ENCODE measurements at places on chromosomes 4 and X. TPM values are rescaled to one million over a fixed set of nuclear protein-coding genes. Genes with fewer than 3 reads are reported as not detected.

- H3K27ac ChIP-seq: no peak overlapping the region
- peaks cover 2% of the 10 kb centered on the region for H3K27me3 ChIP-seq
- no peaks in the 10 kb centered on the region for H3K36me3 ChIP-seq
- no peak for DNase-seq
These were observed 68.2 kb downstream of the DMP1 start for GRCh38 chr4:87718217-87718835.

DNA sequence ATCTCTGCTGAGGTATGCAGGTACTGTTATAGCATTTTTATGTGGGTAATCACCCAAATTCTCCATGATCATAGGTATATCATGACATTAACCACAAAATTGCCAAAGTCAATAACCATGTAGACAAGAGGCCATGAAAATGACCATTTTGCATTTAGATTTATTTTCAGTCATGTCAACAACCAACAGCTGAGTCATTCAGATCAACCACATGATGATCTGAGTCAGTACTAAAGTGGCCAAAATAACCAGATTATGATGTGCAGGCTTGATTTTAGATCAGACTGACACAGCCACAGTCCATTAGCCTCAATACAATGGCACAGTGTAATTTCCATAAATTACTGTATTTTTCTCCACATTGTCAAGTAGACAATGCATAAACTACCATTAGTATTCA, 240.5 kb downstream of the GRIA3 start:
- no peaks in the 10 kb centered on the region for H3K27me3 ChIP-seq
- peaks cover 3% of the 10 kb centered on the region for H3K4me1 ChIP-seq
- no peaks in the 10 kb centered on the region for H3K36me3 ChIP-seq
- no peak overlapping the region for H3K4me3 ChIP-seq
- DNase-seq: no peak
- no peak overlapping the region for H3K27ac ChIP-seq

- no peaks in the 10 kb centered on the region for H3K27me3 ChIP-seq
- H3K27ac ChIP-seq: no peak overlapping the region
- H3K36me3 ChIP-seq: no peaks in the 10 kb centered on the region
- H3K4me3 ChIP-seq: no peak overlapping the region
- DNase-seq: no peak
These were observed 96.1 kb downstream of the PHKA2 start for GRCh38 chrX:18887825-18888212.

DNA sequence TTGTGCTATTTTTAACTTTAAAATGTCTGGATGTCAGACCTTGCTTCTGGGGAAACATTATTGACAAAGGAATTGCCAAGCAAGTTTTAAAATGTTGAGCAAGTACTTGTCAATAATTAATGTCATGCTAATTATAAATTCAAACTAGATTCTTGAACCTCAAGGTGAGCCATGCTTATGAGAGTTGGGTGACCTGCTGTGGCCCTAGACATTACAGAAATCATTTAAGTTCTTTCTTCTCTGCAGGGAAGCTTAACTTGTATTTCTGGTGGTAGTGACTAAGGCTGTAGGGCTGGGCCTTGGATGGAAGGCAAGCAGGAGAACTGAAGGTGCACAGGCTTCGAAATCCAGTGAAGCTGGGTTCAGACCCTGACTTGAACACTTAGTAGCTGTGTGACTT, 14.8 kb upstream of the UCHL1 start:
- no peak for DNase-seq
- H3K4me1 ChIP-seq: no peaks in the 10 kb centered on the region
- H3K4me3 ChIP-seq: no peak overlapping the region

DNA sequence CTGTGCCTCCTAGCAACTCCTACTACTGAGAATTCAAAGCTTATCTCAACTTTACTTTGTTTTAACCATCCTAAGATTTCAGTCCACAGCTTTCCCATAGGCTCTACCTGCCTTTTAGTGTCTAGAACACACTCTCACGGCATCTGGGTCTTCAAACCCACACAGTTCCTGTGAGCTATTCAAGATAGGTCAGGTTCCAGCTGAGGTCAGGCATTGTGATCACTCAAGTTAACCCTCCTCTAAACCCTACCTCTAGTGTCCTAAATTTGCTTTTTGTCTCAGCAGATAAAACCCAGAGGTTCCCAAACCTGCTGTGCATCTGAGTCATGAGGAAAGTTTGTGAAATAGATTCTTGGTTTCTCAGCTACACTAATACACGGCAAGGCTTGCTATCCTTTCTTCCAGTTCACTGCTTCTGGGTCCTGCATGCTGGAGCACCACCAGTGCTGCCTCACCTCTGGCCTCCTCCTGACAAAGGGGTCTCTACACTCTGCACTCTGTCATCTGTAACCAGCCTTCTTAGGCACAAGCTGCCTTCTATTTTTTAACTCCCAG, 324.6 kb upstream of the MAGEB2 start:
- no peak overlapping the region for H3K4me3 ChIP-seq
- no peaks in the 10 kb centered on the region for H3K27me3 ChIP-seq
- H3K27ac ChIP-seq: no peak overlapping the region
- no peaks in the 10 kb centered on the region for H3K36me3 ChIP-seq
- no peak for DNase-seq
- H3K4me1 ChIP-seq: no peaks in the 10 kb centered on the region

- H3K4me1 ChIP-seq: no peaks in the 10 kb centered on the region
- H3K36me3 ChIP-seq: no peaks in the 10 kb centered on the region
- H3K4me3 ChIP-seq: no peak overlapping the region
These were observed 1157.3 kb upstream of the AGA start for GRCh38 chr4:178599521-178599920.

The ART3 gene
- total RNA-seq: not detected

GRCh38 chr4:24104158-24104565, 214.3 kb upstream of the PPARGC1A start:
- H3K27ac ChIP-seq: no peak overlapping the region
- H3K4me1 ChIP-seq: no peaks in the 10 kb centered on the region
- no peaks in the 10 kb centered on the region for H3K27me3 ChIP-seq
- H3K36me3 ChIP-seq: no peaks in the 10 kb centered on the region
- no peak overlapping the region for H3K4me3 ChIP-seq
- no peak for DNase-seq

DNA sequence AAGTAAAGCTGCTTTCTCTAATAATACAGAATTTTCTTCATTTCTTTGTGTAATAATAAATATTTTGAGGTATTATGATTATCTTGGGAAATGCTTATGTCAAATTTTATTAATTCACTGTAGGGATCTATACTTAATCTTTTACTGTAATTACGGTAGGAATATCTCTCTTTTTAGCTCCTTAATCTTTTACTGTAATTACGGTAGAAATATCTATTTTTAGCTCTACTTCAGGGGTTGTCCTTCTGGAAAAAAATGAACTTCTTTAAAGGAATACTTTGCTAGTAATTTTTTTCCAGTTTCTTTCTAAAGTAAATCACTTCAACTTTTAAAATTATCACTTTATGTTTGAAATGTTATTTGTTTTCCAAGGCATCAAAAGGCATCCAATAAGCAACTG, 2229.4 kb upstream of the AGA start:
- no peaks in the 10 kb centered on the region for H3K27me3 ChIP-seq
- no peak overlapping the region for H3K27ac ChIP-seq
- H3K4me1 ChIP-seq: no peaks in the 10 kb centered on the region
- no peak overlapping the region for H3K4me3 ChIP-seq

DNA sequence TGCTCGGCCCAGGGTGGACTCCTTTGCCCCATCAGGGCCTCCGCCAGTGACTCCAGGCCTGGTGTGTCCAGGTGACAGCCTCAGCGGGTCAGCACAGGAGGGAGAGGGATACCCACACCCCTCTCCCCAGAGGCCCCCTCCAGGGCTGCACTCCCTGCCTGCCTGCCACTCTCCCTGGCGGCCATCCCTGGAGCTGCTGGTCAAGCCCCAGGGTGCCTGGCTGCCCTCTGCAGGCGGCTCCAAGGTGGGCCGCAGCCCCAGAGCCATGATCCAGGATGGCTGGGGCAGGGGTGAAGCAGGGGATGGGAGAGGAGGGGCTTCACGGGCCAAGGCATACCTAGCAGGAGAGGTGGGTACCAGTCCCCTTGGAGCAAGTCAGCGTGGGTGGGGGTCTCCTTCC, 3.8 kb downstream of the FGFRL1 start:
- no peaks in the 10 kb centered on the region for H3K27me3 ChIP-seq
- no peak overlapping the region for H3K27ac ChIP-seq
- H3K4me3 ChIP-seq: no peak overlapping the region
- peaks cover 7% of the 10 kb centered on the region for H3K4me1 ChIP-seq
- H3K36me3 ChIP-seq: no peaks in the 10 kb centered on the region

DNA sequence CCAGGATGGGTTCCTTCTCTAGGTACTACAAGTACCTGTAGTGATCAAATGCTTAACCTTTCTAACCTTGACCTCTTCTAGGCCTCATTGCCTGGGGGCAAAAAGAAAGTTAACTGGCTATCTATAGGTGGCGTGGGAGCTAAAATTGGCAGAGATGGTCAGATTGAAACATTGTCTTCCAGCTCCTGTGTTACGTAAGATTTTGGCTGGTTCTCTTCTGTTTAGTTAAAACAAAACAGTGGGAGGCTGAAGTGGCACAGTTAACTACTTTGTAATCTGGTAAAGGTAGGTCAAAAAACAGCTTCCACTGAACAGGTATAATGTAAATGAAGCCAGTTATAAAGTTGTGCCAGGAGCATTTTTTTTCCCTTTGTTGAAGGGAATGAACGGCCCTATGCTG, 115.2 kb downstream of the MBNL3 start:
- H3K4me3 ChIP-seq: no peak overlapping the region
- no peaks in the 10 kb centered on the region for H3K27me3 ChIP-seq
- no peaks in the 10 kb centered on the region for H3K4me1 ChIP-seq
- peaks cover 1% of the 10 kb centered on the region for H3K36me3 ChIP-seq
- no peak overlapping the region for H3K27ac ChIP-seq

DNA sequence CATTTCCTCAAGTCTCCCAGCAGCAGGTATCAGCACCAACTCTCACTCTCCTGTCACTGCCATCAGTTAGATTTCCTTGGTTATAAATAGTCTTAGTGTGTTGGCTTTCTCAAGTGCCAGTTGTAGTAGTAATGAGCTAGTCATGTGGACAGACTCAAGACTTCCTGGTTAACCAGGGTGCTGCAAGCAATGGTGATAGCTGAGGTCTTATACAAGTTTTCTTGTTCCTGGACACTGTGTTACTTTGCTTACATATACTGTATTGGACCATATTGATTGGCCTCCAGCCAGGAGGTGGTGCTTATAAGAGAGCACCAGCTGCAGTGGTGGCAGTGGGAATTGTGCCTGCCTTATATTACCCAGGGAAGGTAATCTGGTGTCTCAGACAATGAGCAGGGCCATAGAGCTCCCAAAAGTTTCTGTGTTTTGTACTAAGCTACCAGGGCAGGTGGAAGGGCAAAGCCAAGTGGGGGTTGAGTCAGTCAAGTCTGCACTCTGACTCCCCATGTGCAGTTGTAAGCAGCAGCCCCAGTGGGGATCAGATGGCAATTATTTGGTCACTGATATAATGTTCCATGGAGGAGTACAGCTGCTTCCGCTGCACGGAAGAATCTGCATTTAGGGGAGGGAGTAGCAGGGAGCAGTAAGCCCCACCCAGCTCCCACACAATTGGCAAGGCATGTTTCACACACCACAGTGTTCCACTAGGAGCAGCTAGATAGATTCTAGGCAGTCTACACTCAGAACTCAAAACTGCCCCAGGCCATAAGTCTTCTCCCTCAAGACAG, 24.1 kb upstream of the ZDHHC15 start:
- H3K4me1 ChIP-seq: no peaks in the 10 kb centered on the region
- H3K36me3 ChIP-seq: no peaks in the 10 kb centered on the region
- H3K27ac ChIP-seq: no peak overlapping the region
- H3K27me3 ChIP-seq: no peaks in the 10 kb centered on the region
- DNase-seq: no peak
- H3K4me3 ChIP-seq: no peak overlapping the region

GRCh38 chr4:78292856-78293255, 235.7 kb downstream of the FRAS1 start:
- no peak for DNase-seq
- H3K27me3 ChIP-seq: peaks cover 23% of the 10 kb centered on the region
- no peaks in the 10 kb centered on the region for H3K36me3 ChIP-seq
- peaks cover 10% of the 10 kb centered on the region for H3K4me1 ChIP-seq

The SHROOM4 gene
- total RNA-seq: not detected

DNA sequence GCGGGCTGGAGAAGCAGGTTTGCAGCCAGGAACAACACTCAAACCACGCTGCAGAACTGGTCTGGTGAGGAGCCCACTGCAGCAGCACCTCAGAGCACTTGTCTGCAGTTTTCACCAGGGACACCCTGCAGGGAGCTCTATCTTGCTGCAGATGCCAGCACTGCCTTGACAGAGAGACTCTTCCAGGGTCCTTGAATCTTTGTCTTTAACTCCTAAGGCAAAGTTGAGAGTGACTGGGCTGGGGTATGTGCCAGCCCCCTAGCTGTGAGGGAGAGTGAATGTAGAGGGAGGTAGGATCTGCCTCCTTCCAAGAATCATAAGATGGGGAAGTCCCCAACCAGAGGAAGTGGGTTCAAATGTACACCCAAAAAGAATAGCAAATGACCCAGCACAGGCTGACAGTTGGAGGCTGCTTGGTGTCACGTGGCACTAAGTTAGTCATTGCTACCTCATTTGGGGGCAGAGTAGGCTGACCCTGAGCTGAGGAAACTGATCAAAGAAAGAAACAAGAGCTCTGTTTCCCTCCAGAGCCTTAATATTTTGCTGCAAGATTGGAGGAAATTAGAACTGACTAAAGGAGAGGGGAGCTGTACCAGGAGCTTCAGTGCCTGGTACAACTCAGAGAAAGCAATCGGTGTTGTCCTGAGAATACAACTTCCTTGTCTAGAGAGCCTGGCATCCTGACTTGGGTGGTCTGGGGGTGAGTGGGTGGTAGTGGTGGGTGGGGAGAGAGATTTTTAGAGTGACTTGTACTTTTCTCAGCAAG, 28.2 kb upstream of the HUWE1 start:
- peak; percentile 89 for DNase-seq
- peak overlapping the region; percentile 98 for H3K27ac ChIP-seq
- peak overlapping the region; percentile 84 for H3K4me3 ChIP-seq
- peaks cover 18% of the 10 kb centered on the region for H3K36me3 ChIP-seq

DNA sequence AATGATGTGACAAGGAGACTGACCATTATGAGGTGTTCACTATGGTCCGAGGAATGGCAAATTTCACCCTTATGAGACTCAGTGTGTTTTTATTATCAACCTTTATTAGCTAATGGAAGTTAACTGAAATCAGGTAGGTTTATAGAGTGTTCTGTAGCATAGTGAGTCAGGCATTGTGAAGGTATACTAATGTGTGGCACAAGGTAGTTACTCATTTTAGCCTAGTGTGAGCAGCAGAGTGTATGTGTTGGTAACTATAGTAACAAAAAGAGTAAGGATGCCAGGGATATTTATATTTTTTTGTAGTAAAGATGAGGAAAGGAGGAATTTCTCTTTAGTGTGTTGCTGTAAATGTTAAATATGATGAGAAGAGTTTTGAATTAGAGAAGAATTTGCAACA, 12.0 kb downstream of the PDLIM5 start:
- H3K4me3 ChIP-seq: no peak overlapping the region
- peaks cover 2% of the 10 kb centered on the region for H3K36me3 ChIP-seq
- no peak for DNase-seq
- peaks cover 3% of the 10 kb centered on the region for H3K4me1 ChIP-seq
